ENCODE measurements at places on chromosomes 1 and 21.

- peak; percentile 22 for DNase-seq
Measured at GRCh38 chr1:97668945-97669344, 251.9 kb downstream of the DPYD start.

GRCh38 chr1:169877800-169878491 lies 15.8 kb downstream of the SCYL3 start:
- peak; percentile 68 for DNase-seq

DNA sequence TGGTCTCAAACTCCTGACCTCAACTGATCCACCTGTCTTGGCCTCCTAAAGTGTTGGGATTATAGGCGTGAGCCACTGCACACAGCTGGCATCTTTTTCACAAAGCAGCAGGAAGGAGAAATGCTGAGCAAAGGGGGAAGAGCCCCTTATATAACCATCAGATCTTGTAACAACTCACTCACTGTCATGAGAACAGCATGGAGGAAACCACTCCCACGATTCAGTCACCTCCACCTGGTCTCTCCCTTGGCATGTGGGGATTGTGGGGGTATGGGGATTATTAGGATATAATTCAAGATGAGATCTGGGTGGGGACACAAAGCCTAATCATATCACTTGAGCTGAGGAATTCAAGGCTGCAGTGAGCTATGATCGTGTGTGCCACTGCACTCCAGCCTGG lies 3.0 kb upstream of the MFSD2A start:
- DNase-seq: no peak

GRCh38 chr1:79895573-79895972 lies 889.0 kb upstream of the ADGRL4 start:
- no peak for DNase-seq

- no peak for DNase-seq
Measured at GRCh38 chr1:51237351-51238033, 1.4 kb downstream of the RNF11 start.

GRCh38 chr1:226009650-226010044 lies 10.5 kb upstream of the SDE2 start:
- DNase-seq: no peak

GRCh38 chr1:62241371-62242131 lies 46.9 kb downstream of the L1TD1 start:
- no peak for DNase-seq

- no peak for DNase-seq
Measured at GRCh38 chr1:172581779-172582178, 48.8 kb downstream of the SUCO start.

GRCh38 chr1:94092210-94092613 lies 28.7 kb downstream of the ABCA4 start:
- DNase-seq: peak; percentile 21

DNA sequence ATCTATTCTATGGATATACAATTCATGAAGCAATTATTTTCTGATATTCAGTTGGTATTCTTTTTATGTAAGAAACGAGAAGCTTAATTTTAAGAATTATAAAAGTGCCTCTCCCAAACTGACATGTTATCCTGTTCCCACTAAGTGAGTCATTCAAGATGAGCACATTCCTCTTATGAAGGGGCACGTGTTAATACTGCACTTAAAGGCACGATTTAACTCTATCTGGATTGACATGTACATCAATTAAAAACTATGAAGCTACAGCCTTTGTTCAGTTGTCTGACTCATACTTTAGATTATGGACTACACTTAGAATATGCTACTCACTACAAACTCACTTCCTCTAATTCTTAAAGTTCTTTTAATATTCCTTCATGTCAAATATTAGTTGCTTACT lies 111.6 kb downstream of the CYYR1 start:
- DNase-seq: no peak

DNA sequence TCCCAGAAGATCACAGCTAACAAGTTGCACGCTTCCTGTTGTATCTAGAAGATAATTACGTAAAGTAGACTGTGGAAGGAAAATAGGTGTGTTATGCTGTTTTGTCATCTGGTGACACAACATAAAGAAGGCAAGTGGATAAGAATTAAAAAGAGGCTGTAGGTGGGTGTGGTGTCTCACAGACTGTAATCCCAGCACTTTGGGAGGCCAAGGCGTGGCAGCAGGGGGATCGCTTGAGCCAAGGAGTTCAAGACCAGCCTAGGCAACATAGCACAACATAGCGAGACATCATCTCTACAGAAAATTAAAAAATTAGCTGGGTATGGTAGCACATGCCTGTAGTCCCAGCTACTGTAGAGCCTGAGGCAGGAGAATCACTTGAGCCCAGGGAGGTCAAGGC lies 17.9 kb upstream of the ZNF281 start:
- DNase-seq: no peak

DNA sequence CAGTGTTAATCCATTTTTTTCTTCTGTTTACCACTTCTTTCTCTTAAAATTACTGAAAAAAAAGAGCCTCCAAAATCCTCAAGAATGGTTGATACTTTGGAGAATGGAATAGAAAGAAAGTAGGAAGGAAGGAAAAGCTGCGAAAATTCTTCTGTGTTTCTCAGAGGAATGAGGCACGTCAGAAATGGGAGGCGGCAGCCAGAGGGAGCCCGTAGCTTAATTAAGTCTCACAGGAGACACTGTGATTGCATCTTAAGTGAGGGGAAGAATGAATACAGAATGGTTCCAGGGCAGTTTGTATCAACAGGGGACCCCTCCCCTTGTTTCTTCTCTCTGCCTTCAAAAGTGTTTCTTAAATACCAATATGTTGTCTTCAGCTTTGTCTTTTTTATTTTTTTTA lies 1099.5 kb downstream of the PLA2G4A start:
- DNase-seq: peak; percentile 10

DNA sequence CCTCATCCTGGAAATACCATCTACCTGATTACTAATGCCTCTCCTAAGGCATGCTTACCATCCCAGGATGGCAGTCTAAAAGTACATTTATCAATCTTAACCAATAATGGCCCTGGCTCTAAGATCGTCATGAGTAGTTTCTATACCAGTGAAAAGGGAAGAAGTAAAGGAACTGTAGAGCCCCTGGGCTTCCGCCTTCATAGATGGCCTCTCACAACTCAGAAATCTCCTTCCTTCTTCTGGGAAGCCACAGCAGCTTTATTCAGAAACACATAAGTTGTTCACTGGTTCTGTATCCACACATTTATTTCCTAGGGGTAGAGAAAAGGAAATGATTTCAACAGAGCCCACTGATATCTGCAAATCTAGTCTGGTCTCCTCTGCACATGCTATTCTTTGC lies 41.0 kb upstream of the CD5L start:
- DNase-seq: no peak

GRCh38 chr1:19926296-19927129 lies 3.1 kb upstream of the PLA2G2E start:
- DNase-seq: no peak

DNA sequence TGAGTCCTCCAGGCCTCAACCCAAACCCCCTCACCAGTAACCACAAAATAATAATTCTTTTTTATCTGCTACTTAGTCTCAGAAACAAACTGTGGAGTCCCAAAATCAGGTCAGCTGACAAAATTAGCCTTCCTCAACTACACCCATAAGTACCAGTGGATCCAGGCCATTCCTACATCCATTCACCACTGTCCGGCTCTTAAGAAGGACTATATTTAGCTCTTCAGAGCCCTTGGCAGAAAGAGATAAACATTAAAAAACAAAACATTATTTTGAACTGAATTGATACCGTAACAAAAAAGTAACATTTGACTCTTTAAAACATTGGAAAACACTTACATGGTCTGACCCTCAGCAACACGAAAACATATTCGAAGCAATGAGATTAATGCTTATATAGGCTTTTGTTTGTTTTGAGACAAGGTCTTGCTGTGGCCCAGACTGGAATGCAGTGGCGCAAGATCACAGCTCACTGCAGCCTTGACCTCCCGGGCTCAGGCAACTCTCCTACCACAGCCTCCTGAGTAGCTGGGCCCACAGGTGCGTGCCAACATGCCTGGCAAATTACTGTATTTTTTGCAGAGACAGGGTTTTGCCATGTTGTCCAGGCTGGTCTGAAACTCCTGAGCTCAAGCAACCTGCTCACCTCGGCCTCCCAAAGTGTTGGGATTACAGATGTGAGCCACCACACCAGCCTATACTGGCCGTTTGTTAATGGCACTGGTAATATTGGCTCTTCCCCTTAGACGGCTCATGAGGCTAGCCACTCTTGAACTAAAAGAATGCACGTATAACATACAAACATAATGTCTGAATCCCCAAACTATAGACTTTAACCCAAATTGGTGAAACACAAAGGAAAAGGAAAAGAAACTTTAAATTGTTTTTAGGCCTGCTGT lies 330.7 kb downstream of the SMYD3 start:
- no peak for DNase-seq

Data from fibroblast of skin of left biceps (primary cell).